Erythroblast (primary cell): ENCODE measurements at places on chromosomes 3 and 15.

DNA sequence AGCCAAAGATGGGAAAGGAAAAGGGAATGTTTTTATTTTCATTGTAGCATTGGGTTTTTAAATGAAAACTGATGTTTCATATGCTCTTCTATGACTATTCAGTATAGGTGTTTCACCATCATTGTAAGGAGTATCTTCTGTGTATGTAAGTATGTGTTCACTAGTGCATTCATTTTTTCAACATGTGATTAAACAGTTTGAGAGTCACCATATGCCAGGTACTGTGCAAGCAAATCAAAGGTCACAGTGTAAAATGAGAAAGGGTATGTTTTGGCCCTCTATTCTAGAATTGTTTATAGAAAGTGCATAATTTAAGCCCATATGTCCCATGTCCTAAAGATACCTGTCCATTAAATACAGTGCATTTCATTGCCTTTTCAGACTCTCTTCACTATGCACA is 207.2 kb downstream of the ZBTB20 start:
- no peak for DNase-seq

GRCh38 chr3:155190691-155191090 is 102.8 kb downstream of the STRIT1 start:
- no peak for DNase-seq

DNA sequence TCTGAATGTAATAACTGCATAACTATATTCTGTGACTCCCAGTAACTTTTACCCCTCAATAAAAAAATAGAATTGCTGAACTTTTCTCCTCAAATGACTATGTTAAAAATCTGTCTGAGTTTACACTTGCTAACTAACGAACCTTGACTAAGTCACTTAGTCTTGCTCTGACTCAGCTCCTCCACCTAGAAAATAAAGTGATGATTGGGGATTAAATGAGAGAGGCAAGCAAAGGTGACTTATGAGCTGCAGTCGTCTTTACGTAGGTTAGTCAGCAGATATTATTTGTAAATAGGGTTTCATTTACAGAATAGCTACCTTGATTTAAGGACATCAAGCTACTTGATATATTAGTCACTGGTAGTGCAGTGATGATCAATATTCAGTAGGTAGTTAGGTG is 476.9 kb downstream of the MECOM start:
- no peak for DNase-seq

GRCh38 chr3:47412842-47413520 is 32.2 kb downstream of the PTPN23 start:
- no peak for DNase-seq

DNA sequence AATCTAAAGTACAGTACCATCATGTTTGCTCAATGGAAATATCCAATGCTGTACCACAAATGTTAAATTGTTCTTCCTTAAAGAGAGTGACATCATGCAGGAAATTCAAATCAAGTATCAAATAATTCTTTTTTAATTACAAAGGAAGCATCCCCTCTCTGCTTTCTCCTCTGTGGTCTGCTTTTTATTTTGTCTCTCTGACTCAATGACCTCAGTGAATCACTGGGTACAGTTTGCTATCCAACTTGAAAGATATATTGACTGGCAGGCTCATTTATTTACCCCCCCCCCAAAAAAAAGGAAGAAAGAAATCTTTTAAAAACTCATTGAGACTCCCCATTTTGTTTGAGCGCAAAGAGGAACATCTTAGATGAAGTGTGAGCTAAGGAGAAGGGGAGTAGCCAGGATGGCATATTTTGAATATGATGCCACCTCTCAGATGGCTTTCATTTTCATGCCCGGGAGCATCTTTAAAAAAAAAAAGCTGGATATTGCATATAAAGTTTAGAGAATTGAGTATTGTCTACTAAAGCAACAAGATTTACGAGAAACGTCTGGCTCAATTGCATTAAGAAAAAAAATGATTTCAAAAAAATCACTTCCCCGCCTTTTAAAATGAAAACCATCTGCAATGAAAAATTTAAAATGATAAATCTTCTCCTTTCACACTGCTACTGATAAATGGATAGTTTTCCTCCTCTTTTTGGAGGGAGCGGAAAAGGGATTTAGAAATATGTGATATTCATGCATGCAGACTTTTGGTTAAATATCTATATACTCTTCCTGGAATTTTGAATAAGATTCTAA is 307.1 kb upstream of the DPH6 start:
- no peak for DNase-seq

DNA sequence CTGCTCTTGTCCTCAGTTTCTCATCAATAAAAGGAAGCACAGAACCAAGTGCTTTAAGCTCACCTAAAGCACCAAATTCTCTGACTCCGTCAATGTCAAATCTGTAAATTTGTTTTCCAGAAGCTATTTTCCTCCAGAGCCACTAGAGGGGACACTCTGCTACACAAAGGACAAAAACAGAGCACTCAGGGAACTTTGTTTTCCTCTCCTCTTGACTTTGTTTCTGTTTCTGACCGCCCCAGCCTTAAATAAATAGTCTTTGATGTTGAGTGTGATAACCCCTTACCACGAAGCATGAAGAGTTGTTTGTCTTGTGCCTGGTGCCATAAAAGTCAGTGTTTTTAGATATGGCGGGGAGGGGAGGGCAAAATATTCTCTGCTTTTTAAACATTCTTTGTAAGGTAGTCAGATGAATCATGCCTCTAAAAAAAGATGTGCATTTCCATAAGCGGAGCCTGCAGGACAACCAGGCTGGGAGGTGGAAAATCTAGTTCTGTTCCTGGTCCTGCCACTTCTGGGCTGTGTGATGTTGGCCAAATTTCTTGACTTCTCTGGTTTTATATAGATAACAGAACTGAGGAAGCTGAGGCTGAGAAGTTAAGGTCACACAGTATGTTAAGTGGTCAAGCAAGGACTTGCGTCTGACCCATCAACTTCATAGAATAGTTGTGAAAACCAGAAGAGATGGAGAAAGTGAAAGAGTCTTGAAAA is 7.3 kb upstream of the ZBTB38 start:
- peak; percentile 62 for DNase-seq

- DNase-seq: no peak
Observed at GRCh38 chr15:85479071-85479647, 98.8 kb downstream of the AKAP13 start.

DNA sequence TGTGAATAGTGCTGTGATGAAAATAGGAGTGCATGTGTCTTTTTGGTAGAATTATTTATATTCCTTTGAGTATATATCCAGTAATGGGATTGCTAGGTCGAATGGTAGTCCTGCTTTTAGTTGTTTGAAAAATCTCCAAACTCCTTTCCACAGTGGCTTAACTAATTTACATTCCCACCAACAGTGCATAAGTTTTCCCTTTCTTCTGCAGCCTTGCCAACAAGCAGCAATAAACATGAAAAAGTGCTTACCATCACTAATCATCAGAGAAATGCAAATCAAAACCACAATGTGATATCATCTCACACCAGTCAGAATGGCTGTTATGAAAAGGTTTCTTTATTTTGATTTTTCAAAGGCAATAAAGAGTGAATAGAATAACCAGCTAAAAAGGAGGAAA is 1105.9 kb downstream of the NAALADL2 start:
- DNase-seq: no peak

- DNase-seq: no peak
Observed at GRCh38 chr3:134302674-134303073, 52.0 kb upstream of the RYK start.

DNA sequence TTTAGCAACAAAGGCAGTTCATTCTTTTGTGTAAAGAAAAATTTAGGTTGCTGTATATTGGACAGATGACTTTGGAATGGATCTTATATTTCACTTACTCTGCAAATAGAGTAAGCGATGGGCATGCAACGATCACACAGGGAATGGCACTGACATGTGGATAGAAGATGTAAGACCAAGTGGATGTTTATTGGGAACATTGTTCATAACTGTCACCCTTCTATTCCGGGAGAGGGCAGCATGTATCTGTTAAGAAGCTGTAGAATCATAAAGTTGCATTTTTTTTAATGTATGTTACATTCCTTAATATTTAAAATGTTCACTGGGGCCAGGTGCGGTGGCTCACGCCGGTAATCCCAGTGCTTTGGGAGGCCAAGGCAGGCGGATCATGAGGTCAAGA is 41.2 kb downstream of the HPS3 start:
- DNase-seq: no peak

GRCh38 chr3:181808053-181808452 is 96.3 kb downstream of the SOX2 start:
- no peak for DNase-seq

DNA sequence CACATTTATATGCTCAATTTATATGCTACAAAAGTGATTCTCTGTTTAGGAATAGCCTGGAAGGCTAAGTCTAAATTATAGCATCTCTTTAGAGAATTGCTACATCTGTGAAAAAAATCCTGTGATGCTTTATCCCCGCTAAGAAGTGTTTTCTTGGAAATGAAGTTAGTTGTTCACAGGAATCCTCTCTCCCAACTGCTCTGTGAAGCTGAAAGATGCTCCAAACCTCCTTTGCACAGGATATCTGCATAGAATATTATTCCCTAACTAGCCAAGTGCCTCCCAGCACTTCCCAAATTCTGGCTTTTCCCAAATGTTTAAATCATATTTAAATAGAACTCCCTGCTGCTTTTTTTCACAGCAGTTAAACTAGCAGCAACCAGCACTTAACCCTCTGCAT is 132.2 kb downstream of the SRGAP3 start:
- no peak for DNase-seq

- DNase-seq: no peak
Observed at GRCh38 chr3:33139996-33140395, 26.2 kb downstream of the CRTAP start.

DNA sequence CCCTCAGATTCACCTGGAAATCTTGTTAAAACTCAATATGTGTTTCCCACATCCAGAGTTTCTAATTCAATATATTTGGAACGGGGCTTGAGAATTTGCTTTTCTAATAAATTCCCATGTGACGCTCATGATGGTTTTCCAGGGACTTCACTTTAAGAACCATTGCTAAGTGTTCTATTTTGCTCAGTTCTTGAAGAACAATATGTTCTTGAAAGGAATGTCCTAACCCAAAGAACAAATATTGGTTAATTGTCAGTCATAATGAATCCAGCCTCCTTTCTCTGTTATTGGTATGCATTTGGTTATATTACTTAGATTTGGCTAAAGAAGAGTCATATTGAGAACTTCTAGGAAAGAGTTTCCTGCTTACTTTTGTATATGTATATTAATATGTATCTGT is 4.4 kb upstream of the PLSCR2 start:
- no peak for DNase-seq
